ENCODE measurements at places on chromosomes 6 and 20.

- DNase-seq, result no peak
These were observed 286.3 kb downstream of the TAF4 start for GRCh38 chr20:61779176-61779965.

GRCh38 chr20:24694157-24694726 is 224.8 kb downstream of the SYNDIG1 start:
- no peak for DNase-seq

GRCh38 chr6:73078908-73079610 is 146.2 kb downstream of the KHDC1L start:
- DNase-seq, result no peak

GRCh38 chr20:54137115-54137514 is 36.7 kb downstream of the CYP24A1 start:
- no peak for DNase-seq

- DNase-seq, result no peak
These were observed 2.5 kb downstream of the CHD6 start for GRCh38 chr20:41615676-41616075.

- DNase-seq, result no peak
These were observed 129.3 kb downstream of the AFG1L start for GRCh38 chr6:108423982-108424705.

DNA sequence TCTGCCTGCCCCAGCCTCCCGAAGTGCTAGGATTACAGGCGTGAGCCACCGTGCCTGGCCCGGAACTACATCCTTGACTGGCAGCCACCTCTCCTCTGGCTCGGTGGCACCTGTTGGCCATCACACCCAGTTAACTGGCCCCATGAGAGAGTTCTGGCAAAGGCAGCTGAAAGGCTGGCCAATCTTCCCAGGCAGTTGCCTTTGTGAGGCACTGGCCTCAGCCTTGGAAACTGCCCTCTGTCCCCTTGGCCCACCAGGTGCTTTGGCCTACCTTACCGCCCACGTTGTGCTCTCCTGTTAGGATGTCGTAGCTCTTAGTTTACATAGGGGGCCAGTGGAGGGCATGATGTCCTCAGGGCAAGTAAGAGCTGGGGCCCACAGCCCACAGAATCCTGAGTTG is 9.6 kb upstream of the MANBAL start:
- DNase-seq, result no peak

GRCh38 chr20:7505152-7505834 is 435.0 kb downstream of the HAO1 start:
- no peak for DNase-seq

GRCh38 chr6:109318328-109318876 is 63.9 kb downstream of the CD164 start:
- no peak for DNase-seq

GRCh38 chr6:33421344-33421643 is 1.4 kb downstream of the SYNGAP1 start:
- DNase-seq, result no peak

DNA sequence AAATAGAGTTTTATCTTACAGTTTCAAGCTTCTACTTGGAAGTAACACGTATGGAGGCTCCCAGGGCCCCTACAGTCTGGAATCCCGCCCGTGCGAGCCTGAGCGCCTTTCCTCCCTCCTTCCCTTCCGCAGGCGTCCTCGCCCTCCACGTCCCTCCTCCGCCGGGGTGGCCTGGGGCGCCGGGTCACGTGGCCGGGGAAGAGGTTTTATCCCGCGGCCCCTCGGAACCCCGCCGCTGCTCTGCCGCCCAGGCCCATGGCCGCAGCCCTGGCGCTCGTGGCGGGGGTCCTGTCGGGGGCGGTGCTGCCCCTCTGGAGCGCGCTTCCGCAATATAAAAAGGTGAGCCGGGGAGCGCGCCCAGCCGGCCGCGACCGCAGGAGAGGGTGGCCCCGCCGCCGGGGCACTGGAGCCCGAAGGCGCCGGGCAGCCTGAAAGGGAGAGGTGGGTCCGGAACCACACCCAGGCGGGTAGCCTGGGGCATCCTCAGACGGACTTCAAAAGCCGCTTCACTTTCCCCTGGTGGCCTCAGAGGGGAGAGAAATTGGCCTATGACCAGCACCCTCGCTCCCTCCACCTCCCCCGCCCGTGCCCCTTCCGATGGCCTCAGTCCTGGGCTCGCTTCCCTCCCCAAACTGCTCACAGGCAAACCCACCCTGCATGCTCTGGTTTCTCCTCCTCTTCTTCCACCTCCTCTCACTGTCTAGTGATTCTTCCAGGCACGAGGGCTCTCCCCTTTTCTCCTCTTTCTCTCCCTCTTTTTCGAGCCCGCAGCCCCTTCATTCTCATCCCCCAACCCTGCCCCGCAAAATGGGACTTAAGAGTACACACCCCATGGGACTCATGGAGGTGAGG is at the start of gene CLPSL2:
TSS of gene CLPSL2 (plus strand) at position 235 of the 852 bp plus-strand sequence. CDS start at position 256, 21 bp downstream.
- no peak for DNase-seq

DNA sequence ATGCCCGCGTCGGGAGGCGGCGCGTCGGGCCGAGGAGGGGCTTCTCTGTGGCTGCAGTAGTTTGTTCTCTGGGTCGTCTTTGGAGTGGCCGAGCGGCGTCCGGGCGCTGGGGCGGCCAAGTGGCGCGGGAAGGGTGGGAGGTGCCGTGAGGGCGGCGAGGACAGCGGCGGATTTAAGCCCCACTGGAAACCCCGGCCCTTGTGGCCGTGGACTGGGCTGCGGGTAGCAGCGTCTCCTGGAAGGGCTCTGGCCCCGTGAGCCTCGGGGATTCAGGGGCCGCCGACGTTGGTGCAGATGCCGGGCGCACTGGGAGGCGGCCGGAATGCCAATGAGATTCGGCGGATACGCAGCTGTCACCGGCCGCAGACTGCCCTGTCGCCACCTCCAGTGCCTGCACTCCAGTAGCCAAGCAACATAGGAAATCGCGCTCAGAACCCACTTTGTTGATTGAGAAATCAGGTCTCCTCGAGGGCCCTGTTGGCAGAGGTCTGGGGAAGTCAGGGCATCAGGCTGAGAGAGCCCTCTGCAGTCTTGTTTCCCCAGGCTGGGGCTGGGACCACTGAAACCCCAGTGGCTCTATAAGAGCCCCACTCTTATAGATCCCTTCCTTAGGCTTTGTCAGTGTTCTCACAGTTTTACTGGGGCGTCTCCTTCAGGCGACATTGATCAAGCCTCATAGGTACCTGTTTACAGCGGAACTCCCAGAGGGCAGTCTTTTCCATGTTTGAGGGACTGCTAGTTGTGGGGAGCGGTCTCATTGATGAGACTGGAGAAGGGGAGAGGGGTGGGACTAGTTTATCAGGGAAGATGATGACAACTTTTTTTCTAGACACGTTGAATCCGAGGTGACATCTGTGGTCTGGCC is 642 bp downstream of the GZF1 start:
- no peak for DNase-seq

DNA sequence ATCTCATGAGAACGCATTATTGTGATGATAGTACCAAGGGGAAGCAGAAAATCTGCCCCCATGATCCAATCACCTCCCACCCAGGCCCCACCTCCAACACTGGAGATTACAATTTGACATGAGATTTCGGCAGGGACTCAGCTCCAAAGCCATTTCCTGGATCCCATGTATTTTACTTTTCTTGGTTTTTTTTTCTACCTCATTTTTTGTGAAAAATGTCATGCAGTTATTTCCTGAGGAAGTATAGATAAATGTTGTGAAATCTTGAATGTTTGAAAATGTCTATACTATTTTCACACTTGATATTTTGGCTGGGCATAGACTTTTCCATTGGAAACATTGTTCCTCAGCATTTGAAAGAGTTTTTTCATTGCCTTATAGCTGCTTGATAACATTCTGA is 9.1 kb upstream of the BRPF3 start:
- DNase-seq, result no peak

GRCh38 chr6:12990162-12990561 is 273.6 kb downstream of the PHACTR1 start:
- DNase-seq, result no peak

- DNase-seq, result no peak
These were observed 672.2 kb downstream of the PRKN start for GRCh38 chr6:162055365-162055764.

GRCh38 chr20:4341804-4342485 is 326.6 kb upstream of the RNF24 start:
- peak; percentile 39 for DNase-seq

DNA sequence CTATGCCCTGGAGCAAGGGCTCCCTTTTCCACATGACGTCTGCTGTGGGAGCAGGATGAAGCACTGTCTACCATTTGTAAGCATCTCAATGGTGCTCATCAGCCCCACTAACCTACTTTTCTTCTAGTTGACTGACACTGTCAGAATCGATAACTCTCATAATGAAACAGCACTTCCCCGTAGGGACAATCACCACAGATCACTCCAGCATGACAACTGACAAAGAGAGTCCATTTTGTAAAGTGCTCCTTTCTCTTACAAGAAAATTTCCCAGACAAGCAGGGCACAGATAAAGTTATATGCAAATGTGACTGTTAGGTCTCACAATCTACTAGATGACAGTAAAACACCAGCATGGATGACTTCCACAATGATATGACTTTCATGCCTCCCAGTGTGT is 46.4 kb downstream of the HEBP2 start:
- DNase-seq, result no peak

DNA sequence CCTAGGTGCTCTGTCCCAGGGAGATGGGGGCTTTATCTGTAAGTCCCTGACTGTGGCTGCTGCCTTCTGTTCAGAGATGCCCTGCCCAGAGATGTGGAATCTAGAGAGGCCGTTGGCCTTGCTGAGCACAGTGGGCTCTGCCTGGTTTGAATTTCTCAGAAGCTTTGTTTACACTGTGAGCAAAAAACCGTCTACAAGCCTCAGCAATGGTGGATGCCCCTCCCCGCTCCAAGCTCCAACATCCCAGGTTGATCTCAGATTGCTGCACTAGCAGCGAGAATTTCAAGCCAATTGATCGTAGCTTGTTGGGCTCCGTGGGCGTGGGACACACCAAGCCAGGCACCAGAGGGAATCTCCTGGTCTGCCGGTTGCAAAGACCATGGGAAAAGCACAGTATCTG is 16.3 kb upstream of the RPP40 start:
- DNase-seq, result no peak

GRCh38 chr20:62087227-62087626 is 21.5 kb upstream of the TAF4 start:
- DNase-seq, result no peak
